ENCODE measurements at places on chromosomes 3 and 15. TPM values are rescaled to one million over a fixed set of nuclear protein-coding genes. Genes with fewer than 3 reads are reported as not detected.

DNA sequence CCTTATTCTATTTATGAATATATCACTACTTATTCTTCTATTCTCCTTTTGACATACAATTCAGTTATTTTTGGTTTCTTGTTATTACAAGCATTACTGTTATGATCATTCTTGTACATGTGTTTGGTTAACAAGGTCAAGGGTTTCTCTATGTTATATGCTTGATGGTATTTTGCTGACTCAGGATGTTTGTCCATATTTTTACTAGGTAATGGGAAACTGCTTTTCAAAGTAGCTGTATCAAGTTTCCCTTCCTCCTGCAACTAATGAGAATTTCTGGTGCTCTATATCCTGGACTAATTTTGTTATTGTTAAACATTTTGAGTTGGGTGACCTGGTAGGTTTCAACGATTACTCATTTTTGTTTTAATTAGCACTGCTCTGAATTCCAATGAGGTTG lies 841.0 kb downstream of the OTOL1 start:
- DNase-seq, result no peak
- H3K4me1 ChIP-seq, result no peaks in the 10 kb centered on the region
- no peak overlapping the region for H3K27ac ChIP-seq
- no peaks in the 10 kb centered on the region for H3K27me3 ChIP-seq
- H3K36me3 ChIP-seq, result no peaks in the 10 kb centered on the region

DNA sequence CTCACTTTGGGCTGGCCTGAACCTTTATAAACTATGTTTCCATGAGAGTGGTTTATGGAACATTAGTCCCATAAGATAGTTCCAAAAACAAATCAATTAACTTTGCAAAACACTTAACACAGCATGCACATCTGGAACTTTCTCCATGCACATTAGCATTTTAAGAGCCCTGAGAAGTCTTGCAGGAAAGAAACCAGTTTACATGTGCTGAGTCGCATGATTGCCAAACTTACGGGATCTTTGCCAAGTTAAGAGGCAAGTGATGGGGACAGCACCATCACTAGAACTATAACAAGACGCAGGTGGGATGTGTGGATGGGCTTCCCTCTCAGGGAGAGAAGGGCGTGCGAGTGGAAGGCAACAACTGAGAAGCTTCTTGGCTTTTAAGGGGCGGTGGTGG lies 20.7 kb downstream of the ADAMTS9 start:
- H3K27me3 ChIP-seq, result no peaks in the 10 kb centered on the region
- no peak for DNase-seq
- H3K4me1 ChIP-seq, result no peaks in the 10 kb centered on the region
- H3K4me3 ChIP-seq, result no peak overlapping the region
- no peaks in the 10 kb centered on the region for H3K36me3 ChIP-seq

DNA sequence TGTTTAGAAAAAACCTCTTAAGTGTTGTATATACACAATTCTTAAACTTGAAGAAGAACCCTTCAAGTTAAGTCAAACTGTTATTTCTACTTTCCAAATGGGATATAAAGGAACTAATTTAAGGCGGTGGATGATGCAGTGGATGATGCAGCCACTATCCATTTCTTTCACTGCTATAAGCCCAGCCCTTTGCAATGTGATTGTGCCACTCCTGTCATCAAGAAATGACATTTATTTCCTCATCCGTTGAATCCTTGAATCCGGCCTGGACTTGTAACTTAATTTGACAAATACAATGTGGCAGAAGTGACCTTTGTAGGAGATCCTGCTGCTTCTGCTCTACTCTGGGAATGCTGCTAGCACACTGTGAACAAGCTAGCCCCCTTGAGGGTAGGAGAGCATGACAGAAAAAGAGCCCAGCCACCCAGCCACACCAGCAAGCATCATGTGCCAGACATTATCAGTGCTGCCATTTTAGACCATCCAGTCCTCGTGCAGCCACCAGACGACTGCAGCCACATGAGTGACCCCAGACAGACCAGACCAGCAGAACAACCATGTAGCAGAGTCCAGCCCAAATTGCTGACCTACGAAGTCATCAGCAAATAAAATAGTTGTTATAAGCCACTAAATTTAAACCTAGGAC lies 47.4 kb downstream of the UACA start:
- peaks cover 4% of the 10 kb centered on the region for H3K4me1 ChIP-seq
- no peaks in the 10 kb centered on the region for H3K36me3 ChIP-seq
- H3K27ac ChIP-seq, result no peak overlapping the region
- no peak overlapping the region for H3K4me3 ChIP-seq

DNA sequence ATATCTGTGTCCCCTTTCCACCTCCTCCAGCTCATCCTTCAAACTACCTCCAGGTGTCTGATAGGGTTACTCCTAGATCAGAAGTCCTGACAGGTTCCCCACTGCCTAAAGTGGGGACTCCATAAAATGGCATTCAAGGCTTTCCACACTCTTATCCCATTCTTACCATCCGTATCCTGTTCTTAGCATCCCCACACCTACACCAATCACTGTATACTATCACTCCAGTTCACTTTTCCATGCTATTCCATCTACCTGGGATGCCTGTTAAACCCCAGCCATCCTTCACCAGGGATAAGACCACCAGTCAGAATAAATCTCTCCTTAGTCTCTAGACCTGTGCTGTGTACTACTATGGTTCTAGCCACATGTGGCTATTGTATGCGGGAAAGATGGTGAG lies 19.1 kb downstream of the SSR3 start:
- no peak overlapping the region for H3K4me3 ChIP-seq
- DNase-seq, result no peak
- H3K27ac ChIP-seq, result no peak overlapping the region
- no peaks in the 10 kb centered on the region for H3K36me3 ChIP-seq
- no peaks in the 10 kb centered on the region for H3K4me1 ChIP-seq

DNA sequence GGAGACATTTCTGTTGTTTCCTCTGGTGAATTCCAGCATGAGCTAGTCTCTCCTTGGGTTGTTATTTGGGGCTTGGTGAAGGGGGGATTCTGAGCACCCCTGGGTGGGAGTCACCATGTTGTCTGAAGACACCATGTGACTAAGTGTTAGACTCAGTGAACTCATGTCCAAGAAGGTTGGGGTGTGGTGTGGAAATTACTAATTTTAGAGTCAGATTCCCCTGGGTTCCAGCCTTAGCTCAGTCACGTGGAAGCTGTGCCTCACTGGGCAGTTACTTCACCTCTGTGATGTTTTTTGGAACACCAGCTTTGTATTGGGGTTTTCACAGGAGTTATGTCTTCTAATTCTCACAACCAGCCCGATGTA lies 171.5 kb downstream of the RPLP1 start:
- H3K4me3 ChIP-seq, result no peak overlapping the region
- no peaks in the 10 kb centered on the region for H3K36me3 ChIP-seq
- H3K27ac ChIP-seq, result no peak overlapping the region
- no peak for DNase-seq
- H3K4me1 ChIP-seq, result peaks cover 19% of the 10 kb centered on the region

DNA sequence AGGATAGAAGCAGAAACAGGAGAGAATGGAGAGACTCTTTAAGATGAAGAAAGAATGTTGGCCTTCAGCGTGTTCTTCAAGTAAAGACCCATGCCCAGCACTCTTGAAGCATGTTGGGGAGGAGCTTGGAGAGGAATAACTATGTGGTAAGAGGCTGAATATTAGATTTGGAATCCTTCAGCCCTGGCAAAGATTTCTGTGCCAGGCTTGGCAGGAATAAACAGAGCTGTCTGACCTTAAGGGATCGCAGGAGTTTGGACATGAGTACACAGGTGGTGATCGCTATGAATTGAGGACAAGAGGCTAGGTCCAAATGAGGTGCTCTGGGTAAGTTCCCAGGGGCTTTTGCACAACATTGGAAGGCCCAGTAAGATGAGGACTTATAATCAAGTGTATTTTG lies 132.6 kb upstream of the TBL1XR1 start:
- no peaks in the 10 kb centered on the region for H3K4me1 ChIP-seq
- H3K4me3 ChIP-seq, result no peak overlapping the region
- no peaks in the 10 kb centered on the region for H3K36me3 ChIP-seq
- no peak overlapping the region for H3K27ac ChIP-seq

DNA sequence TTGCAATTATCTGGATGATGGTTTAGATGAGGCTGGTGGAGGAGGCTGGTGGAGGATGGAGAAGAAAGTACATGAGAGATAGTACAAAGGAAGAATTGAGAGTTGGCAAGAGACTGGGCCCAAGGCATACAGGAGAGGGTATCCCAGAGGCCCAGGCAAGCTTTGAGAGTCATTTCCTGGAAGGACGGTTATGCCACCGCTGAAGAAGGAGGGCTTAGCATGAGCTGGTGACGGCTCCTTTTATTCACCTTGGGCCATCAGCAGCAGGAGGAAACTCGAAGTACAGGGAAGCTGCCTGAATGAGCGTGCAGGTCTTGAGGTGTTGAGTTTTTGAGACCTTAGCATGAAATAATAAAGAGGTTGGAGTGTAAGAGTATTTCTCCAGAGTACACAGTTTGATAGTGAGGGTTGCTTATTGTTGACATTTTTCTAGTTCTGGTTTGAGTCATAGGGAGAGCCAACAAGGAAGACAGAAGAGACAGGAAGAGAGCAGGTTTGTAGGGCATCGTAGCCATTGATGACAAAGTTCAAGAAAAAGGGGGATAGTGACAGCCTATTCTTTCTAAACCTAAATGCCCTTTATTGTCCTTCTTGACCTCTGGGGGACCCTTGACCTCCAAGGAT lies 13.8 kb downstream of the THSD4 start:
- DNase-seq, result no peak
- no peak overlapping the region for H3K27ac ChIP-seq
- no peaks in the 10 kb centered on the region for H3K36me3 ChIP-seq
- H3K4me1 ChIP-seq, result no peaks in the 10 kb centered on the region
- H3K27me3 ChIP-seq, result no peaks in the 10 kb centered on the region

DNA sequence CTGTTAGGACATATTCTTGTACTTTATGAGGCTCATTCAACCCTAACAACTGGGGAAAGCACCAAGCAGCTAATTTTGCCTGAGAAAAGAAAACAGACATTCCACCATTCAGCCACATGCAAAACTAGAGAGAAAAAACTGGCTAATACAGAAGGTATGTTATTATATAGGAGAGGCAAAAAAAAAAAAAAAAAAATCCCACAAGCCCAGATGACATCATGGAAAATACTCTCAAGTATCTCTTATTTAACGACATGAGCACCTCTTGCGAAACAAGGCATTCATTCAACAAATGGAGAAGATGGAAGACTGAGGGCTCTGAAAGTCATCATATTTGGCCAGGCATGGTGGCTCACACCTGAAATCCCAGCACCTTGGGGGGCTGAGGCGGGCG lies 61.5 kb downstream of the PRICKLE2 start:
- no peaks in the 10 kb centered on the region for H3K36me3 ChIP-seq
- H3K4me1 ChIP-seq, result no peaks in the 10 kb centered on the region
- H3K27me3 ChIP-seq, result no peaks in the 10 kb centered on the region
- H3K27ac ChIP-seq, result no peak overlapping the region
- H3K4me3 ChIP-seq, result no peak overlapping the region

- no peak overlapping the region for H3K27ac ChIP-seq
- no peaks in the 10 kb centered on the region for H3K27me3 ChIP-seq
- no peaks in the 10 kb centered on the region for H3K4me1 ChIP-seq
- H3K36me3 ChIP-seq, result no peaks in the 10 kb centered on the region
These were observed 55.3 kb downstream of the FAM43A start for GRCh38 chr3:194740859-194741491.

The PRTG gene
- total RNA-seq, result not detected

The PRSS50 gene
- not detected for total RNA-seq

The IGSF11 gene
- total RNA-seq, result not detected

All from Peyer's patch (tissue), 4 donors.